ENCODE measurements at places on chromosomes 2 and 18.

DNA sequence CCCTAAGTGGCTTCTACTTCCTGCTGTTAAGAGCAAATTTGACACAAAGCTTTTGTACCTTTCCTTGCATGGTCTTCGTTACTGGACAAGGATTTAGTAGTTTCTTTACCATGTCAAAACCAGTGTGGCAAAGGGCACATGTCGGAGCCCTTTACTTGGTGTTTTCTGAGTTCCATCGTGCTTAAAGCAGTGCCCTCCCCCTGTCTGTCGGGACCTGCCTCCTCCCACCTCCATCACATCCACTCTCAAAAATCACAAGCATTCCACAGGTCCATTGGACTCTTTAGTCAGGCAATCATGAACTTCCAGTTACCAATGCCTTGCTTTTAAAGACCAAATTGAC is 763 bp downstream of the CCDC141 start:
- no peak for DNase-seq

GRCh38 chr18:22005191-22005841 is 164.1 kb upstream of the GATA6 start:
- DNase-seq, result no peak

DNA sequence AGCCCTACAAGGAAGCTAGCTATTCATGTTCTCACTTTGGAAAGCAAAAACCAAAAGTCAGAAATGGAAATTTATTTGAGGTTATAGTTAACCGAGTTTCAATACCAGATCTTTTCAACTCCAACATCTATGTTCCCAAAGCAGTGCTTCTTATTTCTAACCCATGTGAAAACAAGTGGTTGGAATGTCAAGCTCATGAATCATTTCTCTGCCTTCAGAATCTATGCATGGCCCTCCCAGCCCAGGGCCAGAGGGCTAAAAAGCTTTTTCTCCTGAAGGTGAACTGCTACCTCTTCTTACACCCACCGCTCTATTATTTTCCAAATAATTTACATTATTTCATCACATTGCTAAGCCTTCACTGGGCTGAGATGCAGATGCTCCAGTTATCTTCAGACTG is 158.4 kb downstream of the SP3 start:
- DNase-seq, result no peak

GRCh38 chr2:171579481-171579880 is 57.2 kb downstream of the CYBRD1 start:
- no peak for DNase-seq

DNA sequence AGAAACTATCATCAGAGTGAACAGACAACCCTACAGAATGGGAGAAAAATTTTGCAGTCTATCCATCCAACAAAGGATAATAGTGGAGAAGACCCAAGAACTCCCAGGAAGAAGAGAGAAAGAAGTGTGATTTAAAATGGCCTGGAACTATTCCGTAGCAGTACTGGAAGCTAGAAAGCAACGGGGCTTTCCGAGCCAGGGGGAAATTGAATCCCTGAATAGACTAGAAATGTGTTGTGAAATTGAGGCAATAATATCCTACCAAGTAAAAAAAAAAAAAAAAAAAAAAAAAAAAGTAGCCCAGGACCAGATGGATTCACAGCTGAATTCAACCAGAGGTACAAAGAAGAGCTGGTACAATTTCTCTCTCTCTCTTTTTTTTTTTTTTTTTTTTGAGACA is 69.3 kb downstream of the FARP2 start:
- no peak for DNase-seq

DNA sequence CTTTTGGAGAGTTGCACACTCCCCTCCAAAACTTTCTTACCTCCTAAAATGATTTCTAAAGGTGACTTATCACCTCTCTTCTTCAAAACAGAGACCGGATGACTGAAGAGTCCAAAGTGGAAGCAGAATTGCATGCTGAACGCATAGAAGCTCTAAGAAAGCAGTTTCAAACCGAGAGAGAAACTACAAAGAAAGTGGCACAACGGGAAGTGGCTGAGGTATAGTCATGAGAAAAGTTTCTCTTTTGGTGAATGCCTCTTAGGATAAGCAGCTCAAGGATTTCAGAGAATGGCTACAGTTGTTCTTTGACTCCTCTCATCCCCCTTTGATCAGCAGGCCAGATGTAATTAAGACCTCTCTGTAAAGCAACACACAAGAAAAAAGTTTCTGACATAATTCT is 73.6 kb downstream of the GTF3C3 start:
- DNase-seq, result no peak

GRCh38 chr2:156532989-156533388 is 96.8 kb downstream of the GPD2 start:
- no peak for DNase-seq

GRCh38 chr18:51235009-51235789 is 37.7 kb upstream of the MEX3C start:
- peak; percentile 76 for DNase-seq

DNA sequence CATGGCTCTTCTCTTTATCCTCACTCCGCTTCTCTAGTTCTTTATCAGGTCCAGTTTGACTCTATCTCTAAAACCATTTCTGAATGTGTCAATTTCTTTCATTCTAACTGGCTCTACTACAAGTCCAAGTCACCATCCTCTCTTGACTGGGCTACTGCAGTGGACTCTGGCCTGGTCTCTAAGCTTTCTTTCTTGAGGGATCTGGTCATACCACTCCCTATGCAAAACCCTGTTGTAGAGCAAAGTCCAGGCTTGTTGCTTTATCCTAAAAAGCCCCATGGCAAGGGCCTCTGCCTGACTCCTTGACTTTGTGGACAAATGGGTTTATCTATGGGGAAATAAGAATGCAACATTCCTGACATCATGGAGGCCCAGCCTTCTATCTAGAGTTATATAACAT is 87.1 kb downstream of the BCL2L11 start:
- no peak for DNase-seq

GRCh38 chr2:60337142-60337497 is 216.3 kb downstream of the BCL11A start:
- no peak for DNase-seq

DNA sequence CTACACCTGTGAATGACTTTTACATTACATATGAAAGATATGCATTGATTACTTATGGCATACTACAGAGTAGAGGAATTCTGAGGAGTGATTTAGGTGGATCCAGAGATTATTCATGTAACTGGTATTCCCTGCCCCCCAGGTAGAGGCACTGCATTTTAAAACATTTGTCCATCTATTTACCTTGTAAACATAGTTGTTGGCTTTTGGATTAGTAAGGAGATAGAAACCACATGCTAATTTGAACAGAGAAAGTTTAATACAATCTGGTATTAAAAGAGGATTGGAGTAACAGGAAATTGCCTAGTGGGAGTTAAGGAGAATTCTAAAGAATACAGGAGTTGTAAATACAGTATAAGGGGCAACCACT is 15.9 kb downstream of the GALNT3 start:
- no peak for DNase-seq

- no peak for DNase-seq
Observed at GRCh38 chr2:118250463-118250862, 162.2 kb downstream of the INSIG2 start.

DNA sequence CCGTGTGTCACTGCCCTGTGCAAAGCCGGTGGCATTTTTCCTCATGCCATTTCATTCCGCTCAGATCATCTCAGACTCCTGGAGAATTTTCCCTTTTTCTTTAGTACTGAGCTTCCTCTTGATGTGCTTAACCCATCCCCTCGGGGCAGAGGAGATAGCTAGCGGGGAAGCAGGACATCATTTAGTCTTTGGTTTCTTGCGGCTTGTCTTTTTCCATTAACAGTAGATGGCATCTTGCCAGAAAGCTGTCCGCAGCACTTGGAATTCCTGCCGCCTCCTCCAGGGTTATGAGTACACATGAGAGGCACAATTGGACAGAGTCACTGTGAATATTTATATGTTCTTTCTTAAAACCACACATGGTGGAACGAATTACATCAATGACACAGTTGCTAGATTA is 226.6 kb downstream of the ALPK2 start:
- DNase-seq, result peak; percentile 71

GRCh38 chr2:48849770-48850169 is 94.2 kb upstream of the LHCGR start:
- peak; percentile 72 for DNase-seq

- DNase-seq, result no peak
Observed at GRCh38 chr18:7927119-7927518, 360.0 kb downstream of the PTPRM start.

- DNase-seq, result no peak
Observed at GRCh38 chr2:227608561-227609338, 5.9 kb downstream of the SCYGR3 start.

- no peak for DNase-seq
Observed at GRCh38 chr2:34337735-34338134, 738.6 kb upstream of the FAM98A start.

- no peak for DNase-seq
Observed at GRCh38 chr2:222993920-222994650, 57.9 kb upstream of the KCNE4 start.

GRCh38 chr18:25510096-25510495 is 158.1 kb upstream of the ZNF521 start:
- peak; percentile 32 for DNase-seq

DNA sequence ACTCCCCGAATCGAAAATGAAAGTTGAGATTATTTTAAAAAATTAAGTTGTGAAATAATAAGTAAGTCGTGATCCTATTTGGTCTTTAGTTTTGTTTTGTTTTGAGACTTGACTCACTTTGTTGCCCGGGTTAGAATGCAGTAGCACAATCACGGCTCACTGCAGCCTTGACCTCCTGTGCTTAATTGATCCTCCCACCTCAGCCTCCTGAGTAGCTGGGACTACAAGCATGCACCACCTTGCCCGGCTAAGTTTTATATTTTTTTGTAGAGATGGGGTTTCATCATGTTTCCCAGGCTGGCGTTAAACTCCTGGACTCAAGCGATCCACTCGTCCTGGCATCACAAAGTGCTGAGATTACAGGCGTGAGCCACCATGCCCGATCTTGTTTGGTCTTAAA is 326.2 kb downstream of the MYCN start:
- DNase-seq, result no peak

- DNase-seq, result peak; percentile 10
Observed at GRCh38 chr18:12946549-12947284, 1.1 kb upstream of the SEH1L start.

GRCh38 chr18:72208920-72209676 is 335.0 kb downstream of the CBLN2 start:
- DNase-seq, result no peak

DNA sequence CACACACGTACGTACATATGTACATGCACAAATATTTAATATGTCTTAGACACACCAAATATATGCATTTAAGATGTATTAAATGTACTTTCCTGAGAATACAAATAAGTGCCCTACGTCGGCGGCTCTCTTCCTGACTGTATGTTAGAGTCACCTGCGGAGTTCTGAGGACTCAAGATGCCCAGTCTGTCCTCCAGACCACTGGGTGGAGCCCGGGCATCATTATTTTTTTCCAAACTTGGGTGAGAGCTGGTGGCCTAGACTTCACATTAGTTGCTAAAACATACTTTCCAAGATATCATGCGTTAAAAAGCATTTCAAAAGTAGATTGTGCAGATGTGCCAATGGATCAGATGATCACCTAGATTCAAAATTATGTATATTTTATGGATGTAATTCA is 2.9 kb downstream of the IL18R1 start:
- DNase-seq, result no peak

GRCh38 chr2:220120041-220120440 is 492.6 kb downstream of the SLC4A3 start:
- DNase-seq, result no peak

GRCh38 chr2:239912938-239913635 is 112.1 kb downstream of the NDUFA10 start:
- DNase-seq, result no peak

DNA sequence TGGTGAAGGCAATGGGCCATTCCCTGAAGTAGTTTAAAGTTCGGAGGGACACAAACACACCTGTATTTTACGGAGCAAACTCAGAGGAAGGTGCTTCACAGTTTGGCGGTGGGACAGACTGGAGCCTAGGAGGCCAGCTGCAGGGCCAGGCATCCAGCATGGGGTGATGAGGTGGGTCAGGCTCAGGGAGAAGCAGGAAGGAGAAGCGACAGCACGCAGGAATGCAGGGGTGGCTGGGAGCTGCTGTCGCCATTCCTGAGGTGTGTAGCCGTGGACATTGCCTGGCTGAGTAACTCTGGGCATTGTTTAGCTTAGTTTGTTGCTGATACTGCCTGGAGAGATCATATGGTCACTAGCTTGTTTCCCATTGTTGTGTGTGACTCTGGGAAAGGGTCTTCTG is 35.8 kb upstream of the METTL21A start:
- no peak for DNase-seq
